GM23248 (cell line): ENCODE measurements at places on chromosomes 6 and 20. TPM values are rescaled to one million over a fixed set of nuclear protein-coding genes. Genes with fewer than 3 reads are reported as not detected.

PAX1 gene
- not detected in 2 replicates for total RNA-seq

SMLR1 gene
- not detected in 2 replicates for total RNA-seq

GLP1R gene
- not detected in 2 replicates for total RNA-seq

TCP11 gene
- not detected in 2 replicates for total RNA-seq

LY6G6C gene
- not detected in 2 replicates for total RNA-seq

DNA sequence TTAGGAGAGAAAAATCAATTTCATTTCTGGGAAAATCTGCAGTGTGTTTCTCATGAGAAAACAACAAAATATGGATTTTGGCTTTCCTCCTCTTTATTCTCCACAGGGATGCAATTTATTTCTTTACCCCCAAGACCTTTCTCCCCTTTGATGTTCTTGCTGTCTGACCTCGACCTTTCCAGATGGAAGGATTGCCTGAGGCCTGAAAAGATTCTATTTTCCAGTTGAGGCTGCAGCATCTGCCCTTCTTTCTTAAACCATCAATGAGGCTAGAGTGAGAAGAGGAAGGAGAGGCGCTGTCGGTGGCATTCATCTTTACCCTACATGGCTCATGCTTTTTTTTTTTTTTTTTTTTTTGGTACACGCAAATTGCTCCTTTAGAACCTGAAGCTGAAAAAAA, 344.2 kb upstream of the BTBD3 start:
- no peaks in the 10 kb centered on the region for H3K27me3 ChIP-seq
- no peak overlapping the region for H3K4me3 ChIP-seq
- no peaks in the 10 kb centered on the region for H3K4me1 ChIP-seq
- H3K36me3 ChIP-seq = no peaks in the 10 kb centered on the region
- H3K27ac ChIP-seq = no peak overlapping the region

DNA sequence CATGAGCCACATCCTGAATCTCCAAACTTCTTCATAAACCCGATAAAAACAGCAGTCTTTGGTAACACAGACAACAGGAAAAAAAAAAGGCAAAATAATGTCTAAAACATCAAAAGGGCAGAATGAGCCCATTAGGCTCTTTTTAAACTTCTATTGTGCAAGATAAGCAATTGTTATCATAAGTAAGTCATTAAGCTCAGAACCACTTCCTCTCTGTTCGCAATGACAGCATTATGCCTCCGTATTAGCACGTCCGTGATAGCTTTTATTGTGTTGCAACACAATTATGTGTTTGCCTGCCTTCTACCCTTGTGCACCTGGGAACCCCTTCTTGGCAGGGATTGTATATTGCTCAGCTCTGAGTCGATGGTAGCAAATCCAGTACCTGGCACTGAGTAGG, 147.1 kb downstream of the LRFN2 start:
- no peak for DNase-seq
- no peaks in the 10 kb centered on the region for H3K27me3 ChIP-seq
- no peak overlapping the region for H3K4me3 ChIP-seq
- no peak overlapping the region for H3K27ac ChIP-seq

DNA sequence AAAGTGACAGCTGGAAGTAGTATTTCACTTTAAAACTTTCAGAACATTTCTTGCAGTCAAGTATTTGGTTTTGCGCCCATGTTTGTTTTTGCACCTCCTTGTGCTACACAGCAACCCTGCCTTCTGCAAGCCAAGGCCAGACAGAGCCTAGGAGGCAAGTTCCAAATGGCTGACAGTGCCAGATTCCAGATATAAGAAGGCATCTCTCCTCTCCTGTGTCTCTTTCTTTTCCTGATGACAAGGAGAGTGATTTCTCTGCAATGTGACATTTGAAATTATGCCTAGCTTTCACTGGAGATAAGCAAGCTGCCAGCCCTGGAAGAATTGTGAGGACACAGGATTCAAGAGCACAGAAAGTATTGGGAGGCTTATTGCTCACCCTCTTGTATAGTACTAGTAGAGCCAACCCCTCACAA, 149.1 kb upstream of the TENT5A start:
- no peak overlapping the region for H3K27ac ChIP-seq
- peak; percentile 10 for DNase-seq
- no peak overlapping the region for H3K4me3 ChIP-seq
- peaks cover 26% of the 10 kb centered on the region for H3K4me1 ChIP-seq

DNA sequence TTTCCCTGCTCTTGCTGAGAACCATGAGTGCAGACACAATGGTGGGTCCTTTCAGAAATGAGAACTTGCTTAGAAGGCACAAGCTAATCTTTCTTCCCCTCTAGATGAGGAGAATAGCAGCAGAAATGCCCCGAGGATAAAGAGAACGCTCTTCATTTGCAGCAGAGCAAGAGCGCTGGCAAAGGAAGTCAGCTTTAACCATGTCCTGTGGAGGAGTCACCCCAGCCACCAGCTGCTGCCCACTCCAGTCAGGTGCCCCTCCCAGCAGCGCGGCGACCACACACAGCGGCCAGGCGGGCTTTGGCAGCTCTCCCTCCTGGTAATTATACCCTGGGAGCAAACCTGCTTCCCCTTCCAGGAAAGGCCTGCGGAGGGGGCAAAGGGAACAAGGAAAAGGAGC, 42.4 kb upstream of the EMILIN3 start:
- H3K27ac ChIP-seq = no peak overlapping the region
- 0 out of 2 replicates have a peak, but pooled peaks cover 4% of the 10 kb centered on the region for H3K4me1 ChIP-seq
- no peak for DNase-seq
- H3K36me3 ChIP-seq = peaks cover 23% of the 10 kb centered on the region; the same call in 1 of the 2 replicates
- no peak overlapping the region for H3K4me3 ChIP-seq

GRCh38 chr6:26233649-26234420, 131.2 kb upstream of the BTN3A2 start:
- H3K36me3 ChIP-seq = no peaks in the 10 kb centered on the region
- DNase-seq = peak; percentile 66
- H3K27me3 ChIP-seq = no peaks in the 10 kb centered on the region
- peak overlapping the region; percentile 66 for H3K4me3 ChIP-seq
- H3K4me1 ChIP-seq = no peaks in the 10 kb centered on the region

GRCh38 chr6:131258816-131259476, 123.7 kb downstream of the AKAP7 start:
- DNase-seq = no peak
- no peaks in the 10 kb centered on the region for H3K36me3 ChIP-seq
- no peaks in the 10 kb centered on the region for H3K4me1 ChIP-seq
- no peak overlapping the region for H3K27ac ChIP-seq
- H3K27me3 ChIP-seq = no peaks in the 10 kb centered on the region

- no peaks in the 10 kb centered on the region for H3K36me3 ChIP-seq
- H3K4me1 ChIP-seq = no peaks in the 10 kb centered on the region
- no peak for DNase-seq
- no peak overlapping the region for H3K4me3 ChIP-seq
Observed at GRCh38 chr20:63070301-63070625, 63.5 kb upstream of the BHLHE23 start.
